ENCODE measurements at places on chromosomes 3 and 15. TPM values are rescaled to one million over a fixed set of nuclear protein-coding genes. Genes with fewer than 3 reads are reported as not detected.

- DNase-seq = no peak
Observed at GRCh38 chr15:97146929-97147870, 813.3 kb upstream of the ARRDC4 start.

DNA sequence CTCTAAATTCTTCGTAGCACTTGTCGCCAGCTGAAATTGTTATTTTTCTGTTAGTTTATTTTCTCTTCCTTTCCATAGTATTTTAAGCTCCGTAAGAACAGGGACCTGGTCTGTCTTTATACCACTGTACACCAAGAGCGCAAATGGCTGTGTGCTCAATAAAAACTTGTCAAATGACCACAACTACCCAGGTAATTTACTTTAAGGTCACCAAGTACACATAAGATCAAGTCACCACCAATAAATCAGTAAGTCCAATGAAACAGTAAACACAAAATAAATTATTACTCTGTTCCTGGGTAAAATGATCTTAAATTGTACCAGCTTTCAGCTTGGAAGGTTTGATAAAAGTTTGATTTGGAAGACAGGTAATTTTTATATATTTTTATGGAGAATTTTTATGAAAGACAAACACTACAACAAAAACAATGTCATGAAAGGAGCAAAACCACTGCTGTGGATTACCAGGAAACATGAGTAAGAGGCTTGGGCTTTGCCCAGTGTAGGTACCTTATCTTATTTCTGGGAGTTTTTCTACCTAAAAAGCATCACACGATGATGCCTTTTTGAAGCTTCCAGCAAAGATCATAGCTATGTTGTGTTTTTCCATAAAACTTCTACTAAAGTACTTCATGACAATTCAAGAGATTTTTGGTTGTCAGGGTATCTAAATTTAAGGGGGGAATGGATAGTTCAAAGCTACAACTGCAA lies 406.8 kb downstream of the SHQ1 start:
- DNase-seq = no peak

DNA sequence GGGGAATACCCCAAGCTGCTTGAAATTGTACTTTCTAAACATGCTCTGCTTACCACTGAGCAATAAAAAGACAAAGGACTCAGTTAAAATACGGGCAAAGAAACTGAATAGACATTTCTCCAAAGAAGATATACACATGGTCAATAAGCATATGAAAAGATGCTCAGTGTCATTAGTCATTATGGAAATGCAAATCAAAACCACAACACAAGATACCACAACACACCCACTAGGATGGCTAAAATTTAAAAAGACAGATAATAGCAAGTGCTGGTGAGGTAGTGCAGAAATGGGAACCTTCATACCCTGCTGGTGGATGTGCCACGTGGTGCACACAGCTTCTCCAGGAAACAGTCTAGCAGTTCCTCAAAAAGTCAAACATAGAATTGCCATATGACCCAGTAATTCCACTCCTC lies 21.3 kb downstream of the LRIG1 start:
- DNase-seq = no peak

GRCh38 chr15:90884719-90885431 lies 571 bp downstream of the FES start:
- DNase-seq = no peak

DNA sequence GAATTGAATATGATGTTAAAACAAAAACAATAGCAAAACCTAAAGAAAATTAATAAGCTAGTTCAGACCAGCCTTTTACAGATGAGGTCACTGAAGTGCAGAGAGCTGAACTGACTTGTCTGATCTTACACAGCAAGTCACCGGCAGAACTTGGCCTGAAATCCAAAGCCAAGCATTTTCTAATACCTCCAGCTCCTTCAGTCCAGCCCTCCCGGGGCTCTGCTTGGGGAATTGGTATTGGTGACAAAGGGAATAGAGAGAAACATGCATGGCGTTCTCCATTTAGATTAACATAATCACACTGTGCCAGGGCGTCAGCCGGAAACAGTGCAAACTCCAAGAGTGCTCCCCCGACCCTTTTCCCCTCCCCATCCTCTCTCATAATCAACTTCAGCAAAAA lies 14.1 kb upstream of the ZSCAN2 start:
- no peak for DNase-seq

DNA sequence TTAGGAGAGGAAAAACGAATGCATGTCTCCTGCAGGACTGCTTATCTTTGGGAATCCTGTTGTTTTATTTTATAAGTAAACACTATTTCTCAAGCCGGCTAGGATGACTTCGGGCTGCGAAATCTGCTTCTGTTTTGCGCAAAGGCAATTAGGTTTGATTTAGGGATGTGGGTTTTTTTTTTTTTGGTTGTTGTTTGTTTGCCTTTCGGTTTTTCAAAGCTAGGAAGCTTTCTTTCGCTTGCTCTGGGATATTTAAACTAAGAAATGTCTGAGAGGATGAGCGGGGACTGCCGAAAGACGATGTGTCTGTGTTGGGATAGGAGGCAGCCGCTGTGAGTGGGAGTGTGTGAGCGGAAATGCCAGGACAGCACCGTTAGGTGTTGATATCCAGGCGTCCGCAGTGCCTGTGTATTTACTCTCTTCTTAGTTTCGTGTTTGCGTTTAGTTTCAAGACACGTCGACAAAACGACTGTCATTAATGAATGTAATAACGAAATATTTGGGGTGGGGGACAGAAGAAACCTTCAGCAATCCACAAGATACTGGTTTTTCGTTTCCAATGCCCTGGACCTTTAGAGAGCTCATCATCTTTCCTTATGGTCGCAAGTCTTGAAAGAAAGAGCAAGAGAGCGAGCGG lies 604 bp downstream of the ISL2 start:
- DNase-seq = no peak

GRCh38 chr3:161393803-161394202 lies 22.5 kb upstream of the SPTSSB start:
- no peak for DNase-seq

DNA sequence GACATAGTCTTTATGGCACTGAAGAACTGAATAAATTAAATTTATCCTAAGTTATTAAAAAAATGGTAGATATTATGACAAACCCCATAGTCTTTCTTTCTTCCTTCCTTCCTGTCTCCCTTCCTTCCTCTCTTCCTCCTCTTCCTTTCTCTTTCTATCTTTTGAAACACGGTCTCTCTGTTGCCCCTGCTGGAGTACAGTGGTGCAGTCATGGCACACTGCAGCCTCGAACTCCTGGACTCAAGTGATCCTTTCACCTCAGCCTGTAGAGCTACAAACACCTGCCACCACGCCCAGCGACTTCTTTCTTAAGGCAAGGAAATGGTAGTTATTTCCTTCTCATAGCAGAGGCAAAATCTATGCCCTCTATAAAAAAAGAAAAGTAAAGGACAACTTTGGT lies 354.6 kb downstream of the GAP43 start:
- no peak for DNase-seq

DNA sequence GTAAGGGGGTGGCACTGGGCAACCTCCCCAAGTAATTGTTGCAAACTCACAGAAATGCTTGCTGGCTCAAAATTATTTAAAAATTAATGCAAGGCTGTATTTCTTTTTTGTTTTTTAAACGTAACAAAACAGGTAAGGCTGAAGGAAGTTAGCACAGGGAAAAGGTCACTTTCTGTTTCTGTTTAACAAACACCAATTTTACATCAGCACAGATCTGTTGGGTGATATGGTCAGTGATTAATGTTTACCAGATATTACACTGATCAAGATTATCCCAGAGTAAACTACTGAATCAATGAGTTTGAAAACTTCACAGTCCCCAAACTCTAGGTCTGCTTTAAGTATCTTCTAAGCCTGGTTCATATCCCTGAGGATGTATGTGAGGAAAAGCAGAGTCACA lies 558.0 kb downstream of the FOXP1 start:
- DNase-seq = no peak

GRCh38 chr15:77329202-77329601 lies 90.7 kb downstream of the PEAK1 start:
- DNase-seq = no peak

- no peak for DNase-seq
Observed at GRCh38 chr3:2001306-2002108, 97.2 kb upstream of the CNTN4 start.

GRCh38 chr15:93420050-93420452 lies 331.0 kb upstream of the RGMA start:
- no peak for DNase-seq

GRCh38 chr3:69425249-69425648 lies 39.4 kb upstream of the FRMD4B start:
- DNase-seq = no peak

- no peak for DNase-seq
Observed at GRCh38 chr3:77524463-77524862, 484.6 kb downstream of the ROBO2 start.

DNA sequence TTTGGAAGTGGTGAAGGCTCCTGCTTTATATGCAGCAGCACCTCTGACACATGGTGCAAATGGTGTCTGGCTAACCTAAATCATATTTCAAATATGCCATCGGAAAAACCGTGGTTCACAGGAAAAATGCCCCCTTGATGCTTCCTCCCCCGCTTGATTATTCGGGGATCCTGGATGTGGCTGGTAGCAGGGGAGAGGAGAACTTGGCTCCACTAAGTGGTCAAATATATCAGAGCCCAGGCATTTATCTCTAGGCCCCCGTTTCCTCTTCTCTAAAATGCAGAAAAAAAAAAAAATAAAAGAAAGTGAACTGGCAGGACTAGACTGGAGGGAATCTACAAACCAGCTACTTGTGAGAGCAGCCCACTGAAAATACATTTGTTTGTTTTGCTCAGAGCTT lies 18.2 kb upstream of the ATP2B2 start:
- no peak for DNase-seq

DNA sequence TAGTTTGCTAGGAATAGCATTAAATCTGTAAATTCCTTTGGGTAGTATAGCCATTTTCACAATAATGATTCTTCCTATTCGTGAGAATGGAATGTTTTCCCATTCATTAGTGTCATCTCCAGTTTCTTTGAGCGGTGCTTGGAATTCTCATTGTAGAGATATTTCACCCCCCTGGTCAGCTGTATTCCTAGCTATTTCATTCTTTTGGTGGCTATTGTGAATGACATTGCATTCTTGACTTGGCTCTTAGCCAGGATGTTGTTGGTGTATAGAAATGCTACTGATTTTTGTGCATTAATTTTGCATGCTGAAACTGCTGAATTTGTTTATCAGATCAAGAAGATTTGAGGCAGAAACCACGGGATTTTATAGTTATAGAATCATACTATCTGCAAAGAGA lies 690.5 kb upstream of the ALCAM start:
- DNase-seq = no peak

DNA sequence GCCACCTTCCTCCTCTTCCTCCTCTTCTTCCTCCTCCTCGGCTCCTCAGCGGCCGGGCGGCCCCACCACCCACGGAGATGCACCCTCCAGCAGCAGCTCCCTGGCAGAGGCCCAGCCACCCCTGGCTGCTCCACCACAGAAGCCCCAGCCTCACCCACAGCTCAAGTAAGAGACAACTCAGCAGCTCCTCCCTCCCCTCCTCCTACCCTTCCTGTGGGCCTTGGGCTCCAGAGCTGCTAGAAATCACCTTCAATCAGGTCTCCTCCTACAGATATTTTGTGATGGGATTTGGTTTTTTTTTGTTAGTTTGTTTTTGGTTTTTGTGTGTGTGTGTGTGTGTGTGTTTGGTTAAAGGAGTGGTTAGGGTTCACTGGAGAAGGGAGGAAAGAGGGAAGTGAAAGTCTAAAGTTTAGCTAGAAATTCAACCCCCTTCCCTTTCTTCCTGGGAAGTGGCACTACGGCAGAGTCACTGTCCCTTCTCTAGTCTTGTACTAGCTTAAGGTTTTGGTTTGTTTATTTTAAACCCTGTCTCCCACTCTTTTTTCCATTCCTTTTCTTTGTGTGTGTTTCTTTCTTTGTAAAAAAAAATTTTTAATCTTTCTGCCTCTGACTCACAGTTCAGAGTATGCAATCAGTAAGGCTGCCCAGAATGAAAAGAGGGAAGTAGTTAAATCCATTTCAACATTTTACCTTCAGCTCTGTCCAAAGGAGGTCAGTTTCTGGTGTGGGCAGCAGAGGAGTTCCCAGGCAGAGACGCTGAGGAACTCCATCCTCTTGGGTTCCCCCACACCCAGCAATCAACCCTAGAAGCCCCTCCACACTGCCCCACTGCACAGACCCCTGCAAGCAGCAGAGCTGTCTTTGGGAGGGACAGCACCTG lies 29.0 kb upstream of the TIMP4 start:
- DNase-seq = no peak

GRCh38 chr3:73404435-73404834 lies 220.3 kb downstream of the PDZRN3 start:
- no peak for DNase-seq

DNA sequence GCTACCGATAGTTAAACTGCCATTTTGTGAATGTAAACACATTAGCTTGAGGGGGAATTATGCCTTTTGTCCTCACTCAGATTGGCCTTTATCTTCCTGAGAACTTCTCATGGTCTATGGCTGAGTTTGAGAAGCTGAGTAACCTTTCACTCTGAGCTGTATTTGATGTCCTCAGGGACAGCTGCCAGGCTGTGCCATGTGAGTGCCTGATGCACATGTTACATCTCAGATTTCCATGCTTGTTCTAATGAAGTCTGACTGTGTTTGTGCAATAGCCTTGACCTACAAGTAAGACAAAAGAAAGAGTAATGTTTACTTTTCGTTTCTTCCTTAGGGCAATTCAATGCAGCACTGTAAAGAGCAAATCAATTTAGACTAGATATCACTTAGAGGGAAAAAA lies 44.1 kb upstream of the ARL6 start:
- DNase-seq = no peak

GRCh38 chr3:167723872-167724271 lies 10.8 kb downstream of the PDCD10 start:
- DNase-seq = no peak

DNA sequence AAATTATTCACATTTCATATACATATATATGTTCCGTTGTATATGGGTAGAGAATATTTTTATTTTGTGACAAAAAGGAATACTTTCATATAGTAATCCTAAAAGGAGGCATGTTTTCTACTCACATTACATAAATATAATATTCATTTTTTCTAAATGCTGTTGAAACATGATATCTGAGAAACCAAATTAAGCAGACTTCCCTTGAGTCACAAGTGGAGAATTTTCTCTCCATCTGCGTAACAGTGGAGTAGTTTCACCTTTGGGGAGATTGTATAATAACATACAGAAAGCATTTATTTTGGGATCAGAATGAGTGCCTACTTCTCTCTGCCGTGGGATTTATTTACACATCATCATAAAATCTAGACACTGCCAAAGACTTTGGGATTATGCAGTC lies 849.8 kb downstream of the NSUN3 start:
- no peak for DNase-seq

- DNase-seq = no peak
Observed at GRCh38 chr3:48013288-48013980, 2.8 kb downstream of the MAP4 start.

ALPK3 gene
- 7.5 TPM for total RNA-seq

SQOR gene
- 26.1 TPM for total RNA-seq

USP19 gene
- total RNA-seq = 29.0 TPM

ZSCAN2 gene
- total RNA-seq = 8.7 TPM
